ENCODE measurements at places on chromosomes 1 and 21.

- DNase-seq, result no peak
Observed at GRCh38 chr1:214660190-214660589, 57.2 kb downstream of the CENPF start.

GRCh38 chr1:117751321-117751720, 145.5 kb downstream of the TENT5C start:
- DNase-seq, result no peak

DNA sequence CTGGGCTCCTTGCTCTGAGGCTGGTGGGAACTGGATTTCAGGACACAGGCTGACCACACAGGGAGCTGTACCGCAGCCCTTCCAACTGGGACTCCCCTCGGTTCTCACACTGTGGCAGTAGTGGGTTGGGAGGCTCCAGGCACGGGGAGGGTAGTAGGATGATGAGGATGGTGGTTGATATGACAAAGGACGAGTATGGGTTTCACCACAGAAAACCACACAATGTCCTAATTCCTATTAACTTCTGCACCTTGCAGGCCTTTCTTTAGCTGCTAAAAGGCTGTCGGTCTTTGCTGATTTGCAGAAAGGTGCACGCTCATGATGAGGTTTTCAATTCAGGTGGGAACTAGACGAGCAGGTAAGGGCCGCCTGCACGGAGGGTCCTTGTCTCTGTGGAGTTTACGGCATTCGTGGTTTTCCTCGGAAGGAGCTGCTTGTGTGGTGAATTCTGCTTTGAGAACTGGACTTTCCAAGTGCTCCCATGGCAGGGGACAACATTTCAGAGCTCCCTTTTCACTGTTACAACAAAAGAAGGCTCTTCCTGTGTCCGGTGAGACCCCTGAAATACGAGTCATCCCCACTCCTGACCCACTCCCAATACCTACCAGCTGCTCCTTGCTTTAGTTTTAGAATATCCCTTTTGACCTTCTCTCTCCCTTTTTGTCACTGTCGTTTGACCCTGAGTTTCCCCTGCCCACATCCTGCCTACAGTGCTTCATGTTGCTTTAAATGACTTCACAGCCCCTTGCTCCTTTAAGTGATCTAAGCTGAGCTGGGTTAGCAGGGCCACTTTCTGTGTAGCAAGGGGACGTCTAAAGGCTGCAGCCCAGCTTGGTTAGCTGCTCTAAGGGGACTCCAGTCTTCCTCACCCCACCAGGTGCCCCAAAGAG, 125.1 kb downstream of the MRPS6 start:
- DNase-seq, result peak; percentile 62

DNA sequence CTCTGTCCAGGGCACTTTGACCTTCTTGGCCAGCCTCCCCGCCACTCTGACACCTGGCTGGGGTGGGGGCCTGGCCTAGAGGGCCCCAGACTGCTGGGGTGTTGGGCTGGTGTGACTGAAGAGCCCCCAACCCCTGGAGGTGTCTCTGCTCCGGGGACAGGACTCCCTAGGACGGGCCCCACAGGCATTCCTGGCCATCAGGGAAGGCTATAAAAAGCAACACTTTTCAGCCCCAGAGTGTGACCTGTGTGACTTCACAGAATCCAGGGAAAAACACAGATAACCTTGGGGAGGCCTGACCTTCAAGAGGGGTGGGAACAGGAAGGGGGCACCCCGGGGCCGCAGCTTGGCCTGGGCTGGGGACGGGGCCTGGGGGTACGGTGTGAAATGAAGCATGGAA, 24.0 kb upstream of the CASZ1 start:
- DNase-seq, result no peak

DNA sequence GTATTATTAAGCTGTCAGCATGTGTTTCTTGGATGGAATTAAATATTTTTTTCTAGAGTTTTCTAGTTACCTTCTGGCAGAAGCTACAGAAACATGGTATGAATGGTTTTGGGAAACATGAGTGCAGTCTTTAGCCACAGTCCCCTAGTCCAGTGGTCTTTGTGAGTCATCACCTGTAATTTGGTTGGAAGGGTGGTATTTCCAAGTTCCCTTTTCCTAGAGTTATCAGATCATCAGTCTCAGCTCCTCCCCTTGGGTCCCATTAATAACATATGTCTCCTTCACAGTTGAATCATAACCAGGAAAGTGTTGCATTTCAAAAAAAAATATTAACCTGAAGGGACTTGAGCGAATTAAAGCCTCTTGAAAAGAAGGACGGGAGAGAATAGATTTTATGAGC, 27.0 kb downstream of the ELAVL4 start:
- no peak for DNase-seq
